Kasumi-1 (cell line): ENCODE measurements at places on chromosomes 2 and 18.

DNA sequence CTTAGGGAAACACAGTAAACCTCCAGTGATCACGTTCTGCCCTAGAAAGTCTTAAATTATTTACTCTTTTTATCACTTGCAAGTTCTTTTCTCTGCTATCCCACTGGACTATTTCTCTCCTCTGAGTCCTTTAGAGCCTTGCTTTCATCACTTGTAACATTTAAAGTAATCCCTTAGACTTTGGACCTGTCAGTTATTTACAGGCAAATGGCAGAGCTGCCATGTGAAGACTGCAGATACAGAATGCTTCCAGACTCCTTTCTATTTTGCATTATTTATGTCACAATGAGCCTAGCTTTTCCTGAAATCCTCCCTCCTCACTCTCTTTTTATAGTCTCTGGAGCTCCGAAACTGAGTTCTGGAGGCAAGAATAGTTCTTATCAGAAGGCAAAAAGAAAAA lies 325.6 kb upstream of the TRIB2 start:
- no peak for DNase-seq

- DNase-seq: no peak
These were observed 38.1 kb downstream of the ATP8B1 start for GRCh38 chr18:57764995-57765394.

DNA sequence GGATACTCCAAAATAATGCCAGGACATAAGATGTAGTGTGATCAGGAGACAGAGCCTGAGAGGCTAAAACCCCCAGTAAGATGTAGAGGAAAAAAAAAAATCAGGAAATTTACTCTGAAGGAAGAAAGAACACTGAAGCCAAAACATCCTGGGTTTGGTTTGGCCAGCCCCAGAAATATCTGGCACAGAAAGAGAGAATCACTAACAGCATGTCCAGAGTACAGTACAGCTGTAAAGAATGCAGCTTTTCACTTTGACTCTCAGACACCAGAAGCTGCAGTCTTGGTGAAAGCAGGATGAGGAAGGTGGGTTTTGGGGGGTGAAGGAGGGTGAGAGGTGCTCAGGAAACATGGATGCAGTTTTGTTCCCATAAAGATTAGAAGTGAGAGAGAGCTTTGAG lies 1577.7 kb upstream of the ACVR2A start:
- no peak for DNase-seq

- no peak for DNase-seq
These were observed 156.2 kb downstream of the MIB1 start for GRCh38 chr18:21896732-21897336.

- DNase-seq: no peak
These were observed 23.0 kb downstream of the EPHA4 start for GRCh38 chr2:221549143-221549542.

DNA sequence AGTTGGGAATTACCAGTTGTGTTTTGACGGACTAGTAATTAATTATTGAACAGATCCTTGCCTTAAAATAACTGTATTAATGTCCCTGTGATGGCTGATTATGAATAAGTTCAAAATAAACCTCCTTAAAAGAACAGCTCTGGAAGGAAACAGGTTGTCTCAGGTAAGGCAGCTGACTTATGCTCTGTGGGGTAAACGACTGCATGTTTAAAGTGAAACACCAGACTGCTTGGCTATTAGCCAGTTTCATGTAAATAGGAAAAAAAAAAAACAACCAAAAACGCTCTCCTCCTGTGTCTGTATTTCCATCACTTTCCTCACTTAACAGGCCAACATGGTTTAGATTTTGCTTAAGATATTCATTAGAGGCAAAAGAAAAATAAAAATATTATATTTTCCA lies 243.6 kb downstream of the TMEM182 start:
- DNase-seq: no peak

GRCh38 chr2:180021850-180022249 lies 14.8 kb upstream of the CWC22 start:
- no peak for DNase-seq

DNA sequence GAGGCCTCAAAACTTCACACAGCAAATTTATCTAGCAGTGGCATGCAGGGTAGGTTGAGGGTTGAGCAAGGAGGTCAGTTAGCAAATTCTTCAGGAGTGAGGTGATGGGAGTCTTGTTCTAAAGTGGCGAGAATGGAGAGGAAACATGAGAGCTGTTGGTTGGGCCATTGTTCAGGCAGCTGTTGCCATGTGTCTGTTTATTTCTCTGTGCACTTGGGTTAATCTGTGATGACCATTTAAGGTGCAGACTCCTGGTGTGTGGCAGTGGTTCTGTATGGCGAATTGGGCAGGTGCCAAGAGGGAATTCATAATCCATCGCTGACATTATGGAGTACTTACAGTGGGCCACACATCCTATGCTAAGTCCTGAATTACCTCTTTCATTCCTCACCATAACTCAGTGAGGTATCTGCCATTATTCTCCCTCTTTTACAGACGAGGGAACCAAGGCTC lies 30.4 kb downstream of the TMEM178A start:
- no peak for DNase-seq
